Placental pericyte (primary cell): ENCODE measurements at places on chromosomes 2 and 18. TPM values are rescaled to one million over a fixed set of nuclear protein-coding genes. Genes with fewer than 3 reads are reported as not detected.

The TAF1B gene
- 25.2 and 36.4 TPM in 2 replicates for total RNA-seq

The MARCO gene
- not detected in 2 replicates for total RNA-seq

The GPAT2 gene
- 1.3 TPM in 2 replicates for total RNA-seq

The VAMP5 gene
- total RNA-seq, result 14.7 and 22.8 TPM in 2 replicates

The CCDC148 gene
- total RNA-seq, result under 0.01 and 0.86 TPM in 2 replicates

The ALPG gene
- total RNA-seq, result not detected in 2 replicates

The NR4A2 gene
- 0.22 and 0.57 TPM in 2 replicates for total RNA-seq

The RAX gene
- total RNA-seq, result not detected in 2 replicates

The SLC25A52 gene
- 0.14 TPM in 1 of 2 replicates, not detected in the other for total RNA-seq

The MRPL19 gene
- 33.3 and 41.4 TPM in 2 replicates for total RNA-seq
